ENCODE measurements at places on chromosomes 5 and 9. TPM values are rescaled to one million over a fixed set of nuclear protein-coding genes. Genes with fewer than 3 reads are reported as not detected.

The CYLC2 gene
- not detected for total RNA-seq

The QRFP gene
- total RNA-seq = not detected

The GPSM1 gene
- 13.6 TPM for total RNA-seq

The DMGDH gene
- total RNA-seq = not detected

The CDX1 gene
- not detected for total RNA-seq

The PCDHA3 gene
- total RNA-seq = 1.2 TPM

The IFNA21 gene
- not detected for total RNA-seq

The FST gene
- total RNA-seq = 11.0 TPM

The IL5 gene
- total RNA-seq = not detected

The SLC24A2 gene
- not detected for total RNA-seq

The DNAJC18 gene
- total RNA-seq = 8.2 TPM

The TUT7 gene
- 11.0 TPM for total RNA-seq

The B4GALT1 gene
- total RNA-seq = 122 TPM

The ANKRD18B gene
- 3.2 TPM for total RNA-seq

The SSNA1 gene
- total RNA-seq = 150 TPM

The CYSRT1 gene
- 4.0 TPM for total RNA-seq

The FAM151B gene
- total RNA-seq = 1.2 TPM

The GRM6 gene
- not detected for total RNA-seq

The ADAMTS19 gene
- not detected for total RNA-seq

The RAB3C gene
- not detected for total RNA-seq

The TAF11L10 gene
- total RNA-seq = not detected

The PCDHA11 gene
- 0.08 TPM for total RNA-seq

The KIF12 gene
- 2.0 TPM for total RNA-seq

The ZNF354C gene
- total RNA-seq = 0.78 TPM

The SEMA6A gene
- total RNA-seq = 0.18 TPM

The EGFLAM gene
- not detected for total RNA-seq

The CCL28 gene
- total RNA-seq = not detected

The CDK7 gene
- total RNA-seq = 74.0 TPM

The SH2D3C gene
- total RNA-seq = not detected

The EQTN gene
- not detected for total RNA-seq

The MZB1 gene
- not detected for total RNA-seq

The SPATA6L gene
- 2.4 TPM for total RNA-seq

The MED22 gene
- 32.6 TPM for total RNA-seq

The MAN2A1 gene
- 17.3 TPM for total RNA-seq

The CTXN3 gene
- not detected for total RNA-seq

The SEC61B gene
- total RNA-seq = 317 TPM

The DOLK gene
- 34.9 TPM for total RNA-seq

The SLC45A2 gene
- not detected for total RNA-seq

The OTULIN gene
- total RNA-seq = 21.1 TPM

The DMRT3 gene
- total RNA-seq = not detected
